H54 (cell line): ENCODE measurements at places on chromosomes 16 and 17.

GRCh38 chr16:57572978-57573728 is 30.7 kb downstream of the ADGRG5 start:
- no peak for DNase-seq

- DNase-seq, result no peak
Observed at GRCh38 chr16:69402439-69402838, 16.6 kb upstream of the TERF2 start.

- peak; percentile 94 for DNase-seq
Observed at GRCh38 chr16:31064882-31065461, 9.1 kb downstream of the ZNF668 start.

DNA sequence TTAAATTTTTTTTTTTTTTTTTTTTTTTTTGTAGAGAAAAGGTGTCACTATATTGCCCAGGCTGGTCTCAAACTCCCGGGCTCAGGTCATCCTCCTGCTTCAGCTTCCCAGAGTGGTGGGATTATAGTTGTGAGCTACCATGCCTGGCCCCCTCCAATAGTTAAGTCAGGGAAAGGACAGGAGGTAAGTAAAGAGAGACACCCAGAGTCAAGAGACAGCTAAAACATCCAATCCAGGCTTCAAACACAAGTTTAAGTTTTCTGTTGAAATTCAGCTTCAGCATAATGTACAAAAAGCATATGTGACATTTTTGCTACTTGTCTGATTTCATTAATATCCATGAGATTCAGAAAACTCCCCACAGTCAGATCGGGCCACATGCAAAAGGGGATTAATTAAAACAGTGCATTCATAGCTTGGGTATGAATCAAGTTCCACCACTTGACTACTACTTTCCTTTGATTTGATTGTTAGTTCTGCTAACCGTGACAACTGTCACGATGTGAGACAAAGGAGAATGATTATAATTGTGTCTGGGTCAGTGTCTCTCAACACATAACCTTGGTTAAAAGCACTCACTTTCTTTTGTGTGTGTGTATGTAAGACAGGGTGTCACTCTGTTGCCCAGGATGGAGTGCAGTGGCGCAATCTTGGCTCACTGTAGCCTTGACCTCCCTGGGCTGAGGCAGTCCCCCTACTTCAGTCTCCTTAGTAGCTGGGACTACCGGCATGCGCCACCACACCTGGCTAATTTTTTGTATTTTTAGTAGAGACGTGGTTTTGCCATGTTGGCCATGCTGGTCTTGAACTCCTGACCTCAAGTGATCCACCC is 184.9 kb downstream of the PARN start:
- no peak for DNase-seq

GRCh38 chr16:57966204-57966771 is 4.6 kb downstream of the CNGB1 start:
- no peak for DNase-seq

GRCh38 chr17:40702271-40702670 is 1.3 kb downstream of the KRT24 start:
- no peak for DNase-seq

DNA sequence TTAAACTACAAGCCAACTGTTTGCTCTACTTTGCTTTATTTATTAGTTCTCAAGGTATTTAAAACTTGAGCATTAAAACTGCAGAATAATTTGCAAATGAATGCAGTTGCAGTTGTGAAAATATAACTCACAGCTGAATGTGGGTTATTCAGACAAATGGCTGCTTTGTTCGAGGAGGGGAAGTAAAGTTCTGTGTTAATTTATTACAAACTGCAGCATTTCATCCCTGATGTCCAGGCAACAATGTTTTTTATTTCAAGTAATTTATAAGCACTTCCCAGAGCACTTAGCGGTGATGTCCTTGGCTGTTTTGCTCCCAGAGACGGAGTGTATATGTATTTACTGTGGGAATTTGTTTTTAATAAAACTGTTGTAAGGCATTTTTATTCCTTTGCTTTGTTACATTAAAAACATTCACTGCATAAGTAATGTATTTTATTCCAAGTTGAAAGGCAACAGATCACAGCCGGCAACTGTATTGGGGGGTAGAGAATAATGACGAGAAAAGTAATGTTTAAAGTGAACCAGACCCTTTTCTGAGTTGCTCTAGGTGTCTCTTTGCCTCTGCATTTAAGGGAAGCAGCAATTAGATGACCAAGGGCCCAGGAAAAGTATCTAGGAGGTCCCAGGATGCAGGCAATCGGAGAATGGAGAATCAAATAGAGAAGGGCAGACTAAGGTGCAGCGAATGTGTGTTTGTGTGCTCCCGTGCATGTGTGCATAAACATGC is 291.2 kb upstream of the SALL1 start:
- no peak for DNase-seq

GRCh38 chr16:85361441-85362118 is 249.3 kb upstream of the CIBAR2 start:
- DNase-seq, result no peak

GRCh38 chr16:3035972-3036725 is 595 bp downstream of the BICDL2 start:
- no peak for DNase-seq

DNA sequence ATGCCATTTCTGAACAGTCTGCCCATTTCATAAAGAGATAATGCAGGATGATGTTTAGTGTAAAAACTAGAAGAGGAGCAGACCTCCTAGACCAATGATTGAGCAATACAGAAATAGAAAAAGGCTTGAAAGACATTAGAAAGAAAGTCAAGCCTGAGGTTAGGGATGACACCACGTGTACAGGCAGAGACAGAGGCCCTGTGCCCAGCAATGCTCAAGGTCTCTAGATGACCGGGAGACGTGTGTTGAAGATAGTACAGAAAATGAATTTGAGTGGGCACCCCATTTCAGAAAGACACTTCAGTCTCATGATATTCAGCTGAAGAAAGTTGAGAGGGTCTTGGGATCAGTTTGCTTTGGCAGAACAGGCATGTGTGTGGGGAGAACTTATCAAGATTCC is 5.4 kb downstream of the GID4 start:
- no peak for DNase-seq

DNA sequence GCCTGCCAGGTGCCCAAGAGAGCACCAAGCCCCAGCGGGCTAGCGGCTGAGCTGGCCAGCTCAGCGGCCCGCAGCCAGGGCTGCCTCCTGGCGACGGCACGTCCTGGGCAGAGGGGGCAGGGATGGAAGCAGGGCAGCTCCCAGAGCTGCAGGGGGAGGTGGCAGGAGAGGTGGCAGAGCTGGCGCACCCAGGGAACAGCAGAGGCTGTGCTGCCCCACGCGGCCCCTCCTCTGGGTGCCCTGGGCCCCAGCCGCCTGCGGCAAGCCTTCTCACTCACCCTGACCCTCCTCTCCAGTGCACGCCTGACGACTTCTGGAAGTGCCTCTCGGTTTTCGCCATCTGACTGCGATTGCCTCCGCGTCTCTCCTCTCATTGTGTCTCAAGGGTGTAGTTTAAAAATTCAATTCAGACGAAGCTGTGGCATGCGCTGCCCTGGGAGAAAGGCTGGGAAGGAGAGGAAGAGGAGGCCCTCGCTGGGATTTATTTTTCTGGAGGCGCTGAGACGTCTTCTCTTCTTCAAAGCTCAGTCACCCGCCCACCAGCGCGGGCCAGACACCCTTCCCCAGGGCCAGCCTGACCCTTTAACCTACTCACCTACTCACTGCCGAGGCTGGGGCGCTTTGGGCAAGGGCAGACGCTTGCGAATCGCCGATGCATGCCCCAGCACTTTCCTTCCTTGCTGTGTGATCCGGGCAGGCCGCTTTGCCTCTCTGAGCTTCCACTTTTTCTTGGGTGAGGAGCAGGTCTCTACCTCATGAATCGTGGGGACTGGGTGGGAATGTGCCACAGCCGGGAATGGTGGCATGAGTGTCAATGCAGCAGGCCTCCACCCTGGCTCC is 24.9 kb downstream of the GSE1 start:
- DNase-seq, result no peak

GRCh38 chr17:30326809-30327208 is 7.0 kb downstream of the TMIGD1 start:
- DNase-seq, result no peak

GRCh38 chr17:53924530-53925455 is 102.1 kb downstream of the KIF2B start:
- DNase-seq, result no peak

DNA sequence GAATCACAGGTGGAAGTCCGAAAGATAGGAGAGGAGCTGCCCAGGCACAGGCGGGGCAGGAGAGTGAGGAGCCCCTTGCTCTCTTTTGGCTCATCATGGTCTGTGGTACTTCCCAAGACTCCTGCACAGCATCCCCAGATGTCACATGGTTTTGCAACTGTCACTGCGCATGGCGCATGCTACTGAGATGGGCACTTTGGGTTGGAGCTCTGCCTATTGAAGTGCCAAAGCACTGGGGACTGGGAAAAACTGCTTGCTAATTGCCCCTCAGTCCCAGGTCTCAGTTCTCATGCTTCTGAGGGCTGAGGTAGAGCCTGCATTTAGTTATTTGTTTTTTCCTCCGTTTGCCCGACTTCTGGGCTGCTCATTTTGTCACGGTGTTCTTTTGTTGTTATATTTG is 156.8 kb upstream of the CDH13 start:
- no peak for DNase-seq

DNA sequence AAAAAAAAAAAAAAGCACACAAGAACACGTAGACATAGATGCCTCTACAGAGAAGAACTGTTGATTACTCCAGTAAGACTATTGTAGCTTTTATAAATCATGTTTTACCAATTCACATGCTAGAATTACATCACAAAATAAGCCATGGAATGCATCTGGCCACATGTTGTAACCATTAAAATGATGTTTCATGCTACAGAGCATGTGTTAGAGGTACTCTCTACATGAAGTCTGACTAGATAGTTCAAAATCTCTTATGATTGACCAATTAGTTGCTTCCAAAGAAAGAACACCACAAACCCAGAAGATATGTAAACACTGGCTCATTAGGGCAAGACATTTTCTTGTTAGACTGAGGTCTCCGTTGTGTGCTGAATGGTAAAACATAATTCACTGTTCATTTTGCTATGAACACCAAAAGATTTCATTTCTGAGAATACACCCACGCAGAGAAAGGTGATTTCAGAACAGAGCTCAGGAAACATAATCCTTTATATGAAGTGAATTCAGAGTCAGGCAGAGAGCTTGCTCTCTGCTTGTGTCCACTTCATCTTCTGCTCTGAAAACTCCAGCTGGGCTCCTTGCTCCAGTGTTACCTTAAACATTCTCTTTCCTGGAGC is 411.4 kb upstream of the SOX9 start:
- no peak for DNase-seq

DNA sequence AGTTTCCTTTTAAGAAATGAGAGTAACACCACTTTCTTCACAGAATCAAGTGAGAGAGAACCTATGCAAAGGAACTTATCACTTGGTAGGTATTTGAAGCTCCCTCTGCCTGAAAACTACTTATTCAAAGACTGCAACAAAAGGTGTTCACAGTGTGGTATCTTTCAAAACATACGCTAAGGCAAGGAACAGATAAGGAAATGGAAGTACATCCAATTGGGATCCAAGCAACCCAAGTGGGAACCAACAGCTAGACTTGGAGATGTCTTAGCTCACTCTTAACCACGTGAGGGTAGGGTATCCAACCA is 431 bp upstream of the PPM1E start:
- peak; percentile 26 for DNase-seq

GRCh38 chr17:2730764-2731353 is 18.6 kb downstream of the CCDC92B start:
- no peak for DNase-seq

- peak; percentile 76 for DNase-seq
Observed at GRCh38 chr17:32341857-32342602, at the start of gene C17orf75. C17orf75 (minus strand) TSS chr17:32342173; CDS start chr17:32342139, 34 bp downstream.

DNA sequence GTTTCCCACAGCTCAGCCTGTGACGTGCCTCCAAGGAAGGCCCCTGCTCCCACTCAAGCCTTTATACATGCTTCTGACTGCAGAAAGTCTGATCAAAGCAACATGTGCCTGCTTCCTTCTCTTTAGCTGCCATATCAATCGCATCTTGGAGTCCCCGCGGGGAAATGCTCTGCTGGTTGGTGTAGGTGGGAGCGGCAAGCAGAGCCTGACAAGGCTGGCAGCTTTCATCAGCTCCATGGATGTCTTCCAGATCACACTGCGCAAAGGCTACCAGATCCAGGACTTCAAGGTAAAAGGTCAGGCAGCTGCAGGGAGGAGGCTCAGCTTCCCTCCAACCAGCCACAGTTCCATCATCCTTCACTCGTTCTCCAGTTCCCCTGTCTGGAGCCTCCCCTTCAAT is 189.7 kb downstream of the ZNF18 start:
- DNase-seq, result no peak

DNA sequence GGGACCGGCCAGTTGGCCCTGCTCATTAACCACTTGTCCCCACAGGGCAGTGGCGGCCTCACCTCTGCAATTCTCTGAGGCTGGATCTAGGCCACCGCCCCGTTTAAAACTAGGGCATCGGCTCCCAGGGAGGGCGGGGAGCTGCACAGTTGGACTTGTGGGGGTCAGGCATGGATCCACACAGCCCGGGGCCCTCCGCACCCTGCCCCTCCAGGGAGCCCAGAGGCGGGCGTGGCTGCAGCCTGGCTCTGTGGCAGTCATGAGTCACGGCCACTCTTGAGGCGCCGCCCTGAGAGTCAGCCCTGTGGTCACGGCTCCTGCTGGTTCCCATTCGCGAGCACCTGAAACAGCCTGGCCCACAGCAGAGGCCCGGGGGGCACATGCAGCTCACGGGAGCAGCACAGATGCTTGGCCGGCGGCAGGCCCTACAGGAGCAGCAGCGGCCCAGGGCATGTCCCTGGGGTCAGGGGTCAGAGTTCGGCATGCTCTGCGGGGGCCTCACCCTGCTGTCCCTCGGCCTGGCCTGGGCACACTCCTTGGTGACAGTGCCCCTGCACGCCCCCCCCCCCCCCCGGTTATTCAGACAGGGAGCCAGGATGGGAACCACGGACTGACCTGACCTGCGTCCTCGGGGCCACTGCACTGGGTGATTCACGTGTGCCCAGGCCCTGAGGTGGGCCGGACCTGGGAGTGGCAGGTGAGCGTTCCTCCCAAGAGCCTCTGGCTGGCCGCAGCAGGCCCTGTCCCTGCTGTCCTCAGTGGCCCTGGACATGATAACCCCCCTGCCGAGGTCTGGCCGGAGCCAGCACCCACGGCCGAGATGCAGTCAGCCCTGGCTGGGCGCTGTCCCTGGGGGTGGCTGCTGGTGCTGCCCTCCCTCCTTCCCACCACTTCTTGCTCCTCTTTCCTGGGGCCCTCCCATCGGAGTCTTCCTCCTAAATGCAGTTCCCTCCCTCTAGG is 8.2 kb downstream of the CAPN15 start:
- DNase-seq, result peak; percentile 99

- no peak for DNase-seq
Observed at GRCh38 chr17:63440127-63440769, 5.9 kb downstream of the CYB561 start.

DNA sequence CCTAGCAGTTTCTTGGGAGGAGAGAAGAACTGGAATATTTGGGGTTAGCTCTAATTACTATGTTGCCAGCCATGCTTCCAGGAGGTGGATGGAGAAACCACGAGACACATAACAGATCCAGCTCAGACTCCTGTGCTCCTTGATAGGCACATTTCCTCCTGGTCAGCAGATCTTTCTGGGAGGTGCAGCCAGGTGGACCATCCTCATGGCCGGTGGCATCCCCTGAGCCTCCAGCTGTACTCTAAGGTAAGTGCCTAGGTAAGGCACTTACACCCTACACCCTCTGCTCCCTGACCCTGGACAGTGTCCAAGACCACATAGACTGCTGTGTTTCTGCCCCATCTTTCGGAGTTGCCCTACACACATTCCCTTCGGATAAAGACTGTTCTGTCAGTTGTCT is 27.1 kb upstream of the N4BP1 start:
- DNase-seq, result no peak
